ENCODE measurements at places on chromosomes 1 and 21.

DNA sequence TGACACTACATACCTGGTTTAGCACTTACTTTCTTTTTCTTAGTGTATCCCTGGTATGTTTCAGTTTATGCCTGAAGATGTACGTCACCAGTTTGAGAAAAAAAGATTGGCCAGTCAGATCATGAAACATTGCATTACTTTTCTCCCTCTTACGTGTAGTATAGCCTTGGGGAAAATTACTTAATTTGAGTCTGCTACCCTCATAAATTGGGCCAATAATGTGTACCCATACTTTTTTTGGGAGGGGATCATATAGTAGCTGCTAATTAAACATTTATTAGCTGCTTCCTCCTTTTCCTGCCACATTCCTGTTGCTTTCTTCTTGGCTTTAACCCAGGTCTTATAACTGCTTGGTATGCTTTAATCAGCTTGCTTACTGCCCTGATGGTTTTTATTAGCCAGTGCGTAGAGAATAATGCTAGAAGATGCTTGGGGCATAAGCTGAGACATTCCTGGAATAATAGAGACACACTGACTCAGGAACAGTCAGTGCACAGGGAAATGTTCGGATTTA lies 32.1 kb downstream of the RABGAP1L start:
- peak; percentile 73 for DNase-seq

GRCh38 chr1:160666079-160666442 lies 19.2 kb upstream of the SLAMF1 start:
- no peak for DNase-seq

DNA sequence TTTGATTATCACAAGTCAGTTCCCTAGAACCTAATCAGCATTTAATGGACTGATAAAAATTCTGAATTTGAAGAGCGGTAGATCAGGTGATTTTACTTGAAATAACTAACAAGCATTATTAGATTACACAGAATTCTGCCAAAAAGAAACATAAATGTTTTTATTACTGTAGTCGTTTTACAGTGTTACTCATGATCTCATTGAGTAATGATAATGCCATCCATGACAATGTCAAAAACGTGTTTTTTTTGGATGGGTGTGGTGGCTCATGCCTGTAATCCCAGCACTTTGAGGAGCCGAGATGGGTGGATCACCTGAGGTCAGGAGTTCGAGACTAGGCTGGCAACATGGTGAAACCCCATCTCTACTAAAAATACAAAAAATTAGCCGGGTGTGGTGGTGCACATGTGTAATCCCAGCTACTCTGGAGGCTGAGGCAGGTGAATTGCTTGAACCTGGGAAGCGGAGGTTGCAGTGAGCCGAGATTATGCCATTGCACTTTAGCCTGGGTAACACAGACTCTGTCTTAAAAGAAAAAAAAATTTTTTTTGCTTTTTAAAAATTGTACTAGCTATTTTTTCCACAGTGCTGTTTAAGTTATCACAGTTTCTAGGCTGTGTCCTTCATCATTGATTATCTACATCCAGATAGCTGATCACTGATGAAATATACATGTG lies 56.6 kb downstream of the LAMC1 start:
- no peak for DNase-seq

- peak; percentile 64 for DNase-seq
Observed at GRCh38 chr1:111399792-111400610, 27.5 kb downstream of the OVGP1 start.

DNA sequence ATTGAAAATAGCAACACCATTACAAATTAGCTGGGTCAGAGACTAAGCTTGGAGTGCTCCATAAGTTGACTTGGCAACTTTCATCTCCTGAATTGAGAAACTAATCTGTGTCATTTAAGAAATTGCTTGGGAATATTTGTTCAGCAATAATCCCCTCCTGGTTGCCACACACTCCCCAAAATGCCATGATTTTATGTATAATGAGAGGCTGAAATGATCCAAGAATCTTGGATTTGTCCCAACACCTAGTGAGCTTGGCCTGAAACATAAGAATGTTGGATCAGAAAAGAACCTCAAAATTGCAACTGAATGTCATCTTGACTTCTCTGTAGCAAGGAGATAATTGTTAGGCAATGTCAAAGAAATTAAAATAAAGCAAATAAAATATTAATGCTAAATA lies 805.9 kb upstream of the ADAMTS5 start:
- no peak for DNase-seq

GRCh38 chr1:190205713-190206112 lies 272.0 kb downstream of the BRINP3 start:
- DNase-seq, result peak; percentile 11

DNA sequence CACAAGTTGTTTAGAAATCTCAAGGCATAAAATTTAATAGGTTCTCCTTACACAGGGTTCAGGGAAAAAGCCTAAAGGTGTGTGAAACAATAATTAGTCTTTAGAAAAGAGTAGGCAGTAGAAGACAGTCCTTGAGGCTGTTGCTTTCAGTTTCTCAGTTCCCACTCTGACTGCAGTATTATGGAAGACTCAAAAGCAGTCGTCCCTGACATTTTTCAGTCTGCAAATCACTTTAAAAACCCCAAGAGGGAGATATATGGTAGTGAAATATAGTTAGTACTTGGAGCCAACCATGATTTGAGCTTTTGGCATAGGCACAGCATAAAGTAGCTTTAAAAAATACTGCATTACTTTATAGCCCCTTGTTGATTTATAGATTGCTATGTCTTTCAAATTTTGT lies 299.7 kb downstream of the OLFM3 start:
- DNase-seq, result no peak

DNA sequence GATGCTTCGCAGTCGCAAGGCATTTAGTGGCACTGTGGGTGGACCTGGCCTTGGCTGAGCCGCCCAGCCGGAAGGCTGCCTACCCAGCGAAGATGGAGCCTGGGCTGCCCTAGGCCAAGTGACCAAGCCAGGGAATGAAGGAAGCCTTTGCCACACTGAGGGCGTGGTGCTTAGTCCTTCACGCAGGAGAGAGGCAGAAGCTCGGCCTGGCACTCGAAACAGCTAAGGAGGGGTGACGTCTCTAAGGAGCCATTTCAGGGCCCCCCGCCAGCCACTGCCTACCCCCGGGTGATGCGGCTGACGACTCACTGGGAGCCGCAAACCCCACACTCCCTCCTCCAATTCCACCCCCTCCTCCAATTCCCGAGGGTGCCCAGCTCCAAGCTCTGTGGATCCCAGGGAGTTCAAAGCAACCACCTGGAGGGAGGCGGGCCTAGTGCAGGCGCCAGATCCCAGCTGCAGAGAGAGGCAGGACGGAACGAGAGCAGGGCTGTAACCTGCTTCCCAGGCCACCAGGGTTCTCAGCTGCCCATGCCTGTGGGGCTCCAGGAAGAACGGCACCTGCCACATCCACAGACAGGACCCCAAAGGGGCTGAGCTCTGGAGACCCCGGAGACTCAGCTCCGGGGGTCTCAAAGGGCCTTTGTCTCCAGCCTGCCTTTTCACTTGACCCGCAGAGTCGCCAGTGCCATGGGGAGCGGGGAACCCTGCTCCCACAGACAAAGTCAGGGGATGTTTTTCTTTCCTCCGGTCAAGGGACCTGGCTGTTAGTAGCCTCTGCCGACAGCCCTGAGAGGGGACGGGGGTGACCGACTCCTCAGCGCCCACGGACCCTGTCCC lies 75.8 kb downstream of the ARHGEF16 start:
- peak; percentile 48 for DNase-seq

DNA sequence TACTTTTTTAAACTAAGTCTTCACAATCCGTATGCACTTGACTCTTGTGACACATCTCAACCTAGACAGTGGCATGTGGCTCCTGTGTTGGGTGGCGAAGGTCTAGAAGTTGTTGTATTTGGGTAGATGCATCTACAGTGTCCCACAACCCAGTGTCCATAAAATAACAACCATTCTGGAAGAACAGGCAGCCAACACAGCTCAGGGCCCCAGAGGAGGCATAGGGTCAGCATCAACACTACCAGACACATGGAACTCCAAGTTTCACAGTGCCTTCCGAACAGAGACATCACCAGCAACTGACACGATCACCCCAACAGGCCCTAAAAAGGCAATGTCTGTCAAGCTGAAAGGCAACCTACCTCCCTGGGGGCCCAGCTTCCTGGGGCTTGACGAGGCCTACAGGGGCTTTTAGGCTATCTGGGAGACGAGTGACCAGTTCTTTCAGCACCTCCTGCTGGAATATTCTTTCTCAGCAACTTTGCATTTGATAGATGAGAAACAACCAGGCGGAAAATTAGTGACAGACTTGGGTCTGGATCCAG lies 5.6 kb downstream of the SH3BP5L start:
- DNase-seq, result no peak

DNA sequence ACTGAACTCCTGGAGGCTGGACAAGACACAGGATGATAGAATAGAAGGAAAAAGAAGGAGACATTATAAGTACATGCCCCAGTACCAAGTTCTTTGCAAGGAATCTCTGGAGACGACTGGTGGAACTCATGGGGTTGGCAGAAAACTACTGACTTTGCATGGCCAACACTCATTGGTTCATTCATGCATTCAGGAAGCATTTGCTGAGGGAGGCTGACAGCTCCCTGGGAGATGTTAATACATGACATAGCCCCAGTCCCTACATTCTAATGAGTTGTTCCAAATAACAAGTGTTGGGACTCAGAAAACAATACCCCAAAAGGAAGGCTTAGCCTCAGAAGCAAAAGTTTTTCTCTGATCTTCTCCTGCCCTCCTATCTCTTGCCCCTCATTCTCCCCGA lies 172.8 kb upstream of the IRF2BP2 start:
- DNase-seq, result peak; percentile 46

DNA sequence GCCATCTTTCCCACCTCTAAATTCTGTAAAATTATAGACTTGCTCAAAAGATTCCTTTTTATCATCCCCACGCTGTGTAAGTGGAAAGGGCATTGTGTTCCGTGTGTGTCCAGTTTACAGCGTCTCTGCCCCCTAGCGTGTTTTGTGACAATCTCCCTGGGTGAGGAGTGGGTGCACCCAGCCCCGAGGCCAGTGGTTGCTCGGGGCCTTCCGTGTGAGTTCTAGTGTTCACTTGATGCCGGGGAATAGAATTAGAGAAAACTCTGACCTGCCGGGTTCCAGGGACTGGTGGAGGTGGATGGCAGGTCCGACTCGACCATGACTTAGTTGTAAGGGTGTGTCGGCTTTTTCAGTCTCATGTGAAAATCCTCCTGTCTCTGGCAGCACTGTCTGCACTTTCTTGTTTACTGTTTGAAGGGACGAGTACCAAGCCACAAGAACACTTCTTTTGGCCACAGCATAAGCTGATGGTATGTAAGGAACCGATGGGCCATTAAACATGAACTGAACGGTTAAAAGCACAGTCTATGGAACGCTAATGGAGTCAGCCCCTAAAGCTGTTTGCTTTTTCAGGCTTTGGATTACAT lies 61.9 kb downstream of the POFUT2 start:
- no peak for DNase-seq

- no peak for DNase-seq
Observed at GRCh38 chr1:110610696-110611286, 4.6 kb upstream of the KCNA2 start.

DNA sequence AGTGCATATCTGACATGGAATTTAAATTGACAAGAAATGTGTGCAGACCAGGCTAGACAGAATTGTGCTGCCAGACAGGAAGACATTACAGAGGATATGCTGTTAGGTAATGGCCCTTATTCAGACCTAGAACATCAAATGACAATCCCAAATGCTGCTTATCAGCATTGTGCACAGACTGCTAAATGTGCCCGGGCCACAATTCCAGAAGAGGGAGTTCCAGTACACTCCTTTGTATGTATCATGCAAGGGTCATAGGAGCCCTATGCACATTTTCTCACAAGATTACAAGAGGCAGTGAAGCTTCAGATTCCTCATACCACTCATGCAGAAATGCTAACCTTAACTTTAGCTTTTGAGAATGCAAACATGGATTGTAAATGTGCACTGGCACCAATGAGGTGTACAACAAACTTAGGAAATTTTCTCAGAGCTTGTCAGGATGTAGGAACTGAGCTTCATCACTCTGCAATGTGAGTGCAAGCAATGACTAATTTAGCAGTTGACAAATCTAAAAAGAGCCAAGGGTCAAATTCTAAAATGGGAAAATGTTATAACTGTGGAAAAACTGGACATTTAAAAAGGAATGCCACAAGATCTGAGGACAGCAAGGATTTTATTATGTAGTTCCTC lies 273.5 kb downstream of the COL11A1 start:
- DNase-seq, result no peak

DNA sequence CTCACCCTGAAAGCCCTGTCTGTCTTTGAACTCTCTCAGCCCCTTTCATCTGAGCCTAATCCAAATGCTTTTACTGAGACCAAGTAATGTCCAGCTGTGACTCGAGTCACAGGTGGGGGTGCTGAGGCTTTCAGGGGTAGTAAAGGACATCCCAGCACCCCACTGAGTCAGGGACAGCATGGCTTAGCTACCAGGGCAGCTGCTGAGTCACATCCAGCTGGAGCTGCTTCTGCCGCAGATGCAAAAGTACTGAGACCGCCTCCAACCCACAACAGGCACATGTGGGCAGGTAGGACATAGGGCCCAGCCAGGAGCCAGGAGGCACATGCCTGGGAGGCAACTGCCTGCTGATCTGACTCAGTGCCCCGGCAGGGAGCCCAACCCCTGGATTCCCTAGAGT lies 6.7 kb upstream of the VSIG8 start:
- DNase-seq, result peak; percentile 48

GRCh38 chr1:79100385-79100784 lies 93.9 kb upstream of the ADGRL4 start:
- DNase-seq, result peak; percentile 80

- DNase-seq, result no peak
Observed at GRCh38 chr1:232428036-232428645, 201.8 kb downstream of the SIPA1L2 start.

DNA sequence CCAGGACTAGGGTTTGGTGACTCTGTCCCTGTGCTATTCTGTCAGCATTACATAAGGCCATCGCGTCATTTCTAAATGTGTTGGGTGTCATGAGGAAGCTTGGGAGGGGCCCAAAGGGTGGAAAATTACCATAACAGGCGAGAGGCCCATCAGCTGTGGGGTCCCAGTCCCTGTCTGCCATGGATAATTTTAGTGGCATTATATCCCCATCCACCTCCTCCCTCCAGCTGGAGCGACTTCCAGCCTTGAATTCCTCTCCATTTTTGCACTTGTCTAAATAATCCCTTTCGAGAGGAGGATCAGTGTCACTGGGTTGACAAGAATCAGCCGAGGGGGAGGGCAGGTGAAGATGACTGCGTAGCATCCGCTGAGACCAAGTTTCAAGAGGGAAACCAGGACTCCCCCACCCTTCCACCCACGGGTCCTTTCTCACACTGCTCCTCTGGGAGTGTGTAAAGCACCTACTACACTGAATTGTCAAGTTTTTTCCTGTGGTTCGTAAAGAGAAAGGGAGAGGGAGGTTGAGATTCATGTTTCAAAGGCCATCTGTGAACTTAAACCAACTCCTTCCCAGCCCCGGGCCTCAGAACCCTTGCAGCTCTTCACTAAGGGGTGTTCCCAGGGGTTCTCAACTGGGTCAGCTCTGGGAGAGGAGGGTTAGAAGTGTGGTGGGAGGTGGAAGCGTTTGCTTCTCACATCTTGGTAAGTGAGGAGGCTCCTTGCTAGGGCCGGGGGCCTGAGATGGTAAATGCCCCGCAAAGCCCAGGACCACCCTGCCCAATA lies 29.2 kb downstream of the VASH2 start:
- no peak for DNase-seq
